ENCODE measurements at places on chromosomes 12 and 14.
A peak's percentile ranks its signal among the peaks of the same experiment; 100 is the strongest.

DNA sequence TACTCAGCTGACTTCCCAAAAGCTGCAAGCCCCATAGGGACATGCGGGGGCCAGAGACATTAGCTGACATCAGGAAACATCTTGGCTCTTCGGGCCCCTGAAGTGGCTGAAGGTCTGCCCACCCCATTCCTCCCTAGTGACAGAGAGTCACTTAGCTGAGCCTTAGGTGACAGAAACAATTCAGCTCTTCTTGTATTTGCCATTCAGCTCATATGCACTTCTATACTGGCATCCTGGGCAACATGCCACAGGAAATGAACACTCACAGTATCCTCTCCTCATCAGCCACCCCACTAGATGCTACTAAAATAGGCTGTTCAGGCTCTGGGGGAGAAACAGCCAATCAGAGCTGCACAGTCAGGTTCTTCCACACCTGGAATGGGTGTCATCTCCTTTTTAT, 3.4 kb downstream of the DCTN2 start:
- no peak for DNase-seq

DNA sequence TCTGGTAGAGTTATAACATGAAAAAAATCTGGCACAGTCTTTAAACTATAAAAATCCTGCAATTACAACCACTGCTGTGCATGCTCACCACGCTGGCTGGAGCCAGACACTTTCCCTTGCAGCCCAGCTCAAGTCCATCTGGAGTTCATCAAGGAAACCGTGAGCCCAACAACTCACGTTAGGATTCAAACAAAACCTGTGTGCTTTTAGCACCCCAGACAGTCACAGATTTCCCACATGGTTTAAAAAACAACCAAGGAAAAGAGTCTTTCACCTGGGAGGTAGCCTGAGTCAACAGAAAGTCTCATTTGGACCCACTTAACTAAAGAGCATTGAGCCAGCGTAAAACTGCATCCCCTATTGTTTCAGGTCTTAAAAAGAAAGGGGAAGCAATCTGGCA, 4.7 kb downstream of the LRIG3 start:
- DNase-seq, result no peak

- no peak for DNase-seq
These were observed 46.7 kb downstream of the SLC4A8 start for GRCh38 chr12:51471111-51471864.

- no peak for DNase-seq
These were observed 719 bp upstream of the SRSF9 start for GRCh38 chr12:120470150-120470784.

DNA sequence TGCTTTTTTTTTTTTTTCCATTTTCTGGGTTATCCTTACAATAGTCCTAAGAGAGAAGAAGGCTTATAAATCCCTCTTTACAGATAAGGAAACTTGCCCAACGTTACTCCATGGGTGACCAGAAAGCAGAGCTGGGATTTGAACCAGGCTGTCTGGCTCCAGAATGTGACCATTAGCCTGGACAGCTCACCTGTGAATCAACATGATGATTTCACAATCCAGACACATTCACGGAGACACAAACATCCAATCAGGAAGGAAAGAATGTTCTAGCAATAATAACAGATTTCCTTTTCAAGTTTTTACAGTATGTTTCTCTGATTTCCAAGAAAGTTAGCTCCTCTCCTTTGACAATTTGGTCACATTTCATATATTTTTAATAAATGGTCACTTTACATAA, 118.3 kb downstream of the GALC start:
- no peak for DNase-seq

DNA sequence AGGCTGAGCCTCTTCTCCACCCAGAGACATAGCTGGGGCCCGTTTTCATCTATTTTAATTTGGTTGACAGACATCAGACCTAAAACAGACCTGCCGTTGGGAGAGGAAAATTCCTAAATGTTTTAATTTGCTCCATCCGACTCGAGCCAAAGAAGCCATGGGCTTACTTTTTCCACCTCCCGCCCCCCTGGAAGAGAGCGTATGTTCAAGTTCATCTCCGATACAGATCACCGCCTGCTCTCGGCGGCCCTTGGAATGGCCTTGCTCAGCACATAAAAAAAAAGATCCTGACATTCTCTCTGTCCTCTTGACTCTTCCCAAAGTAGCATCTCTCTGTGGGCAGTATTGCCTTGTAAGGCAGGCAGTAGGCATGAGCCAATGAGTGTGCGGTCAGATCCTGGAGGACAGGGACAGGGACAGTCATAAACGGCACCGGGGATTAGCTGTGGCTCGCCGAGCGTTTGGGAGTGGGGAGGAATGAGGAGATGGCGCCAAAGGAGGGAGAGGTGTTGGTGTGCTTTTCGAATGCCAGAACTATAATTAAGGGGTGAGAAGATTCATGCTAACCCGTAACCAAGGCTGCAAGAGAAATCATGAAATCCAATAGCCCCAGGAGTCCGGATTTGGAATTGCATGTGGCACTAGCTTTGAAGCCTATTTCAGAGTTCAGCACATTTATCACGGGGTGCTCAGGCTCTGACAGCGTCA, 47.9 kb upstream of the MEG3 start:
- no peak for DNase-seq

- DNase-seq, result no peak
These were observed 16.8 kb downstream of the ISCA2 start for GRCh38 chr14:74510223-74510931.

DNA sequence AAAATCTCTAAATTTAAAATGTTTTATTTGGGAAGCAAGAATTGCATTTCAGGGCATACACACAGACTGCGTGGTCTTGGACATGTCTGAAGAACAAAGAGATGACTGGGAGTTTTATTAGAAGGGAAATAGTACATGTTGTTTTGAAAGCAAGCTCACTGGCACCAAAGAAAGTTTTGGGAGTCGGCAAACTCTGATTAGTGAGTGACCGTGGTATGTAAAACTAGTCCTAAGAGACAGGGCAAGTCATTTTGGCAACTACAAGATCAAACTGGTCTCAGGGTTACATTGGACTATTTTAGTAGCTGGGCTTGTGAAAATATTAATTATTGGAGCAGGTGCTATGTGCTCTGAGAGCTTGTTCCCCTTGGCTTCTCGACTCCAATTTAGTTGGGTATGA, 14.9 kb downstream of the TMEM116 start:
- DNase-seq, result no peak

DNA sequence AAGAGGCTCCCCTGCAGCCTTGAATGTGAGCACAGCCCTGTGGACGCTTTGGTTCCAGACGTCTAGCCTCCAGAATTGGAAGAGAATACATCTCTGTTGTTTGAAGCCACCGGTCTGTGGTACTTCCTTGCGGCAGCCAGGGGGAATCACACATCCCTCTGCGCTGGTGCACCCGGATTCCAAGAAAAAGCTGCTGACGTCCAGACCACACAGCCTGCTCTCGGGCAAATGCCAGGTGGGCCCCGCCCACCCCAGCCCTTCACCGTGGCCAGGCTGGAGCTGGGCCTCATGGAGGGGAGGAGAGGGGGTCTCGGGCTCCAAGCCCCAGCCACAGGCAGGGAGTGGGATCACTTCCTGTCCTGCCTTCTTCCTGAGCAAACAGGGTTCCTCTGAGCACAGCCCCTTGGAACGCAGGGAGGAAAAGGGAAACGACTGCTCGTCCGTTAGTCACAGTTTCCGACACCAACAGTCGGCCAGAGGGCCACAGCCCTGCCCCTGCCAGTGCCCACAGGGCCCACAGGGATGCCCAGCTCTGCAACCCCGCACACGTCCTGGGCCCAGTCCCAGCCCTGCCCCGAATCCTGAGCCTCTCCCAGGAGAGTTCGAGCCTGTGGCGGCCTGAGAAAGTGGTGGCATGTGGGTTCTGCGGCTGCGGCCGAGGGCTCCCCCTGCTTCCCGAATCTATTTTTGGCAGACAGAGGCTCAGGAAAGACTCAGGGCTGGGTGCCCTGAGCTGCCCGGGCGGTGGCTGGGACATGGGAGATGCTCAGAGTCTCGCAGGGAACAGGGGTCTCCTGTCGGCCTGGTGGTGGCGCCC, 85.3 kb downstream of the RFLNA start:
- DNase-seq, result no peak

DNA sequence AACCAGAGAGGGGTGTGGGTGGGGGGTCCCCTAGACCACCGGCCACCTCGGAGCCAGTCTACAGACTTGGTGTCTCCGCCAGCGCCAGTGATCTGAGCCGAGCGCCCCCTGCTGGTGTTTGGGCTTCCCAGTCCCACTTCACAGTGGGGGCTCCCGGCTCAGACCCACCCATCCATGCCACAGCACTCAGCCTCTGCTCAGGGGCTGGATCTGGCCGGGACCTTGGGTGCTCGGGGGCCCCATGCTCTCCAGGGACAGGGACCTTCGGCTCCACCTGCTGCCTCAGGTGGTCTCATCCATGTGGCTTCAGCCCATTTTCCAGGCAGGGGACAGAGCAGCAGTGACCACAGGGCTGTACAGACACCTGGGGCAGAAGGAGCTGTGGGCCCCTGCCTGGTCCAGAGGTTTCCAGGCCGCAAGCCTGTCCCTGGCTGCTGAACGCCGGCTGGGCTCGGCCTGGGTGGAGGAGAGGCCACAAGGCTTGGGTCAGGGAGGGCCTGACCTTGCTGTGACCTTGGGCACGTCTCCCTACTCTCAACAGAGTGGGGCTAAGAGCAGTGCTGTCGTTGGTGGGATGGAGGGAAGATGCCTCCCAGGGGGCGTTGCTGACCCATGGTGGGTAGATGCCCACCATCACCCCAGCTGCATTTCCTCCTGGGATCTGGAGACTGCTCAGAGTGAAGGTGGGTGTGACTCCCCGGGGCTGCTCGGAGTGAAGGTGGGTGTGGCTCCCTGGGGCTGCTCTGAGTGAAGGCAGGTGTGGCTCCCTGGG, 86.3 kb downstream of the KIF26A start:
- DNase-seq, result no peak

GRCh38 chr12:26719852-26720251, 113.1 kb downstream of the ITPR2 start:
- no peak for DNase-seq

DNA sequence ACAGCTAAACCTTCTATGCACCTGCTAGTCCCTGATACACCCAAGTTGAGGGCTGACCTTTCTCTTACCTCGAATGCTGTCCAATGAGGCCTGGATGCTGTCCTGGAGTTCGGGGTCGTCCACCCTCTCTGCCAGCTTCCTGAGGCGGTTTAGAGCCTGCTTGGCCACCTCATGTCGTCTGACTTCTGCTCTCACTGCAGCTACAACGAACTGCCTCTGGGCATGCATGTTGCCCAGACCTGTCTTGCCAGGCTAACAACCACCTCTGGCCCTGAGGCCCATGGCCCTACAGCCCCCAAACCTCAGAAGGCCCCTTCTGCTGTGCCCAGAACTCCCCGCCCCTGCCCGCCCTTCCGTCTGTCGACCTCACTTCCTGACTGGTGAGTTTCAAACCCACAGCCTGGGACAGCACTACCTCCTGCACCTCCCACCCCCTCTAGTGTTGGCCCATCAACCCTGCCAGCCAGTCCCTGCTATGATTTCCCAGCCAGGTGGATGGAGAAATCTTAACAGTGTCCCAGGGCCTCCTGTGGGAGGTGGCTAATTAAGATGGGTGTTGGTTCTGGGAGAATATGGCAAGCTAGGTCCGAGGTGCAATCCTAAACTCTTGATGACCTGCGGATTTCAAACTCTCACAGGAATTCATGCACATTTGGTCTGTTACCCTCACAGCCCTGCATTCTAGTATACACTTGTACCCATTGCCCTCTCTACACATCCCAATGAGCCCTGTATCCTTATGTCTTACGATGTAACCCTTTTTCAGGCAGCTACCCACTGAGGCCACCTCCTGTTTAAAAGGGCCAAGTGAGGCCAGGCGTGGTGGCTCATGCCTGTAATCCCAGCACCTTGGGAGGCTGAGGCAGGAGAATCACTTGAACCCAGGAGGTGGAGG, 2.7 kb upstream of the TSPAN31 start:
- peak; percentile 52 for DNase-seq

DNA sequence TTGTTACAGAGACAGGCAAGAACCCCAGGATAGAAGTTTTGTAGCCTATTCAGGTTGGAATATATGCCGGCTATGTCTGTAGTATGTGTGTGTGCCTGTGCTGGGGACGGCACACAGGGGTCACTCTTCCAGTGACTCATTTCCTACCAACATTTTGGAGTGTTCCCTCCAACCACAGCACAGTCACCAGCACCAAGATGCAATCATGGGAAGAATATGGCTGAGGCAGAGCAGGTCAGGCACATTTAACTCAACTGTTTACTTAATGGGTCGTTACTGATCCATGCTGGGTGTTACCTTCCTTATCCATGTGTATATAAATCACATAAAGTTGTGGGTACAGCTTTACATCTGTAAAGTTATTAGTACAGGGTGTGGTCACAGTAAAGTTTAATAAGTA, 178.3 kb downstream of the PRKD1 start:
- DNase-seq, result no peak

All from stimulated activated CD4-positive, alpha-beta T cell treated with anti-CD3 and anti-CD28 coated beads, Interleukin-15, amount 100 ng/mL, for 1 hour (primary cell).